ENCODE measurements at places on chromosomes 5 and 9.

DNA sequence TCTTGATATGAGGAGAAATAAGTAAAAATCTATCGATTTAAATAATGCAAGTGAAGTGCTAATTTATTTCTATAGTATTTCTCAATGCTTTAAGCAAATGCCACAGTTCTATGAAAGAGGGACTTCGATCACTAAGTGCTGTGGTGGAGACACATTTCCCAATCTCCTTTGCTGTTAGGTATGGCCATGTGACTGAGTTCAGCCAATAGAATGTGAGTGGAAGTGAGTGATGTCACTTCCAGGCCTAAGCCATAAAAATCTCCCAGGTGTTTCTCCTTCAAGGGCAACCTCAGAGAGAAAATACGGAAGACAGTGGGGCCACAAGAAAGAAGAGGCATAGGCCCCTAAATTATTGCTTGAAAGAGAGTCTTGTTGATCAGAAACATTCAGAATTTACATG is 100.3 kb upstream of the ANKH start:
- DNase-seq = no peak

DNA sequence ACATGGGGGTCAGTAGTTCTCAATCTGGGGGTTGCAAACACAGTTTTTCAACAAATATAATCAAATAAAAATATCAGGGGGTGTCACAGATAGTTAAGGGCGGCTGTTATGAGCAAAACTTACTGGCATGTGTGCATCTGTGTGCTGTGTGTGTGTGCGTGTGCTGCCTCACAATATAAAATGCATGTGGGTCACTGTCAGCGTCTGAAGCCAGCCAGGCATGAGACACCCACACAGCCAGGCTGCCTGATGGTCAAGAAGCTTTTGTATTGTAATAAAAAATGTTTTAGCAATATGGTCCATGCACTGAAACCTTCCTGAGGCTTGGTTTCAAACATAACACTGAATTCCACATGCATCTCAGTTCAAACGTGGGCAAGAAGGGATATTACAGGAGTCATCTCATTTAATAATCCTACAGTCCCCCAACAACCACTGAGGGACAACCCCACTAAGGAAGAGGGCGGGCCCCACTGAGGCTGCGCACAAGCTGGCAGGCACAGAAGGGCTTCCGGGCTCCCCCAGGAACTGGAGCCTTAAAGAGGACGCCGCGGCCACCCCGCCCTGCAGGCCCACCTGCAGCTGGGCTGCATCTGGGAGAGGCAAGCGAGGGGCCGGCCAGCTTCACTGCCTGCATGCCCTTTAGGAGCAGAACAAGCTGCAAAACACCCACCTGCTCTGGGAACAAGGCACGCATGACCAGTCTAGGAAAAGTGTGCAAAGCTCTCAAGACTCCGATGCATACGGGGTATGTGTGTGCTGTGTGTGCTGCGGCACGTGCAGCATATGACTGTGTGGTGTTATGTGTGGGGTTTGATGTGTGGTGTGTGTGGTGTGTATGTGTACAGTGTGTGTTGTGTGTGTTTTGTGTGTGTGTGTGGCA is 14.1 kb downstream of the SEMA4D start:
- DNase-seq = no peak

DNA sequence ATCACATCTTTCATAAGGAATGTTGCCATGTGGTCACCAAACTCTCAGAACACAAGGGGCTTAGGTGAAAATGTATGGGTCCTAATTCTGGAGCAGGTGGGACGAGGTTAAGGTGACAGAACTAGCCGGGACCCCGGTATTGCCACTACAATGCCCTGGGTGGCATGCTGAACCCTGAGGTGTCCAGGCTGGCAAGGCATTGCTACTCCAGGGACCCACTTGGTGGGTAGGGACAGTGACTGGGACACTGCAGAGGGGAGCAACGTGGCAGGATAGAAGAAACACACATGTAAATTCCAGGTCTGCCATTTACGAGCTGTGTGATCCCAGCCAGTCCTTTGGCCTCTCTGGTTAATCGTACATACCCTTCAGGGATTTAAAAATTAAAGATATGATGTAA is 206.9 kb upstream of the MVB12B start:
- no peak for DNase-seq

DNA sequence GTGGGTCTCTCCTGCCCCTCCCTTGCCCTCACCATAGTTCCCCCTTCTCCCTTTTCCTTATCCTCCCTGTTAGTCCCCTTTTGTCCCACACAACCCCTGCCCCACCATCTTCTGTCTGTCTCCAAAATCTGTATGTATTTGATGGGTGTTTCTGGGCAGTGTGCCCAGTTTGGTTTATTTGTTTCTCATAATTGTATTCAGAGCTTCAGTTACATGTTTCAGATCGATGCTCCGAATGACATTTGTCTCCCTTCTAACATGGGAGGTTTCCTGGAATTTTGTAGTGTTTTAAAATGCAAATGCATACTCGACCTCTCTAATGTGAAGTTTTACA is 22.2 kb downstream of the FBXL7 start:
- no peak for DNase-seq

GRCh38 chr5:110040178-110040577 is 350.5 kb downstream of the MAN2A1 start:
- no peak for DNase-seq

DNA sequence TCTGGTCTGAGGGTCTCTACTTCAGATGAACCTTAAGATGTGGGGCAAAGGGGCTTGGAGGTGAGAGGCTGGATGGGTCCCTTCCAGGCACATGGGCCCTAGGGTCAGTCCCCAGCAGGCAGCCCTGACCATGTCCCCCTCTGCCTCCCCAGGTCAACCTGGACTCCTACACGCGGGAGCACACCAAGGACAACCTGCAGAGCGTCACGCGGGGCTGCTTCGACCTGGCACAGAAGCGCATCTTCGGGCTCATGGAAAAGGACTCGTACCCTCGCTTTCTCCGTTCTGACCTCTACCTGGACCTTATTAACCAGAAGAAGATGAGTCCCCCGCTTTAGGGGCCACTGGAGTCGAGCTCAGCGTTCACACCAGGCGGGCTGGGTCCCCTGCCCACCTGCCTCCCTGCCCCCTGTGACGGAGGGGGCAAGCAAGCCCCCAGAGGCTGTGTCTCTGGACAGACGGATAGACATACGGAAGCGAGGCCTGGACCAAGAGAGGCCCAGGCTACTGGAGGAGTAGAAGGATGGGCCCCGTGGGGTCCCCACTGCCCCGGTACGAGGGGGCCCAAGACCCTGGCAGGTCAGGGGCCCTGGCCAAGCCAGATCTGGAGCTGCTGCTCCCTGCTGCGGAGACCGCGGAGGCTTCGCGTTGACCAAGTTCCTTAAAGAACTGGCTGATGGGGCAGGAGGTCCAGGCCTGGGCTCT is 133.2 kb downstream of the RGS3 start:
- no peak for DNase-seq

- no peak for DNase-seq
These were observed 35.9 kb downstream of the ZNF618 start for GRCh38 chr9:113911850-113912557.

DNA sequence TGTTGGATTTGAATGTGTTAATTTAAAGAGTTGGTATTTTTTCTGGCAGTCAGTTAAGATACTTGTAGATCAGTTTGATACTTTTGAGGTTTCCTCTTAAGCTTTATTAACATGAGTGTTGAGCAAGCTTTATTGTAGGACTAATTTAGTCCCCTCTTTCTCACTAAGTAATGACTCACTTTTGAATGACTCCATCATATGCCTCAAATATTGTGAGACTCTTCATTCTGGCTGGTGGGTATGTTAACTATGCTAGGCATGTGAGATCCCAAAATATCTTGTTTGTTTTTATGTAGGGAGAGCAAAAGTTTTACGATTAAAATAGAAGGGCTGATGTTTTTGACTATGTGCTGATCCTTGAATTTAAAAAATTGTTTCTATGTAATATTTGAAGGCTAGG is 355.7 kb downstream of the IZUMO3 start:
- DNase-seq = peak; percentile 49

- peak; percentile 9 for DNase-seq
These were observed 1.1 kb upstream of the SNAPC3 start for GRCh38 chr9:15421532-15421931.

- DNase-seq = peak; percentile 34
These were observed 370.8 kb upstream of the RIOK2 start for GRCh38 chr5:97553604-97554452.

- no peak for DNase-seq
These were observed 17.6 kb downstream of the NSUN2 start for GRCh38 chr5:6615034-6615815.

DNA sequence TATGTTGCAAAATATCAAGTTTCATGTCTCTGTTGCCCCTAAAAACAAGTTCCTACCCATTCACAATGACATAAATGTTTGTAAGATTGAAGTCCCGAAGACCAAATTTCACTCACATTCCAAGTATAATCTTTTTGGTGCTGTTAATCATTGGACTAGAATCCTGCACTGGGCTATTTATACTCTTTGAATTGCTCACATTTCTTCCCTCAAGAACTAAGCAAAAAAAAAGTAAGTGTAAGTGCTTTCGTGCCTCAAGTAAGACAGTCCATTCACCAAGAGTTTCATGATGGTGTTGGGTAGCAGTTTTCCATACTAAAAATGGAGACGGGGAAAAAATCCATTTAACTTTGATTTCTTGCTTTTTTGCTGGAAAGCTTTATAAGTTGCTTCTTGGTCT is 242.3 kb downstream of the EBF1 start:
- no peak for DNase-seq

DNA sequence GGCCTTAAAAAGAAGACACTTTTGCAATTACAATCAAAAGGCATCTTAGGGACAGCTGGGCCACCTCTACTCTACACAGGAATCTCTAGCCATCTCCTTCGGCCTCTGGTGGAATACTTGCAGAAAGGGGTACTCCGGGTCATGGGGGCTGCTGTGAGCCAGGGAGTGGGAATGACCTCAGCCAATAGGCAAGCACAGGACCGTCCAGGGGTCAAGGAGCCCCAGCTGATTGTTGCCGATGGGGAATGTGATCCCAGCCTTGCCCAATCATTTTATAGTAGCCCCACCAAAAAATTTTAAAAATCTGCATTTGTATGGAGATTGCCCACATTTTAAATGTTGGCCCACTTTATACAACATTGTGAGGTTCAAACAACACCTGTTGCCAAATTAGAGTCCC is 16.9 kb upstream of the SLC36A3 start:
- DNase-seq = no peak

GRCh38 chr9:109314011-109314531 is 6.8 kb downstream of the EPB41L4B start:
- DNase-seq = no peak

- DNase-seq = no peak
These were observed 12.5 kb downstream of the MRPS27 start for GRCh38 chr5:72307573-72307967.

GRCh38 chr9:4614627-4615026 is 47.5 kb upstream of the PLPP6 start:
- peak; percentile 63 for DNase-seq

DNA sequence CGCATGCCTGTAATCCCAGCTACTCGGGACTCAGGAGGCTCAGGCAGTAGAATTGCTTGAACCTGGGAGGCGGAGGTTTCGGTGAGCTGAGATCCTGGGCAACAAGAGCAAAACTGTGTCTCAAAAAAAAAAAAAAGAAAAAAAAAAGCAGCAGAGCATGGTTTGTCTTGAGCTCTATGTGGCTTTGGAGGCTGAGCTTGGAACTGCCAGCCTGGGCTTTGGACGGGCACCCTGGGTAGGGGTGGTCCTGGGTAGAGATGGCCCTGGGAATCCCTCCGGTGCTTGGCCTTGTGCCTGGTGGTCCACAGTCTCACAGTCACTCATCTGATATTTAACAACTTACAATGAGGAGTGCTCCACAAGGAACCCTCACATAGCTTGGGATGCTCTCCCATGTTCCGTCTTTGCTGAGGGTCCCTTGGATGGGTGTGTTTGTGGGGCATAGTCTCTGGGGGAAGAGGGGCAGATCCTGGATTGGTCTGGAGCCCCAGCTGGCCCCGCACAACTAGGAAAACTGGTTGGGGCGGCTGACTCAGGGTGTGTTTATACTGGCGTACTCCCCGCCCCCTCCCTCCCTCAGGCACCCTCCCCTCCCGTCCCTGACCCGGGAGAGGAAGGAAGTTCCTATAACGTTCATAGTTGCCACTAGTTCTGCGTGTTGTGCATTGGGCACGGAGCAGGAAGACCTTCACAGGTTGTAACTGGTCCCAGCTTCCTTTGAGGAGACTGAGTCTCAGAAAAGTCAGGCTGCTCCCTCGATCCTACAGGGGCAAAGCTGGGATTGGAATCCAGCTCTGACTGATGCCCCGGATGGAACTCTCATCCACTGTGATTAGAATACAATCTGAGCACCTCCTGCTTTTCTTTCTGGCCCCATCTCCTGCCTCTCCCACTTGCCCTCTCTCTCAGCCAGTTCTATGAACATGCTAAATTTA is 11.2 kb downstream of the IER5L start:
- DNase-seq = peak; percentile 88

- peak; percentile 39 for DNase-seq
These were observed 53.4 kb downstream of the GNAQ start for GRCh38 chr9:77978086-77978781.

GRCh38 chr9:107118863-107119624 is 164.0 kb upstream of the RAD23B start:
- no peak for DNase-seq

GRCh38 chr9:127714020-127714750 is 1.3 kb downstream of the PTRH1 start:
- DNase-seq = no peak

GRCh38 chr5:124718380-124718789 is 28.1 kb downstream of the ZNF608 start:
- peak; percentile 84 for DNase-seq

GRCh38 chr9:121326901-121327613 is 43.0 kb downstream of the STOM start:
- no peak for DNase-seq

DNA sequence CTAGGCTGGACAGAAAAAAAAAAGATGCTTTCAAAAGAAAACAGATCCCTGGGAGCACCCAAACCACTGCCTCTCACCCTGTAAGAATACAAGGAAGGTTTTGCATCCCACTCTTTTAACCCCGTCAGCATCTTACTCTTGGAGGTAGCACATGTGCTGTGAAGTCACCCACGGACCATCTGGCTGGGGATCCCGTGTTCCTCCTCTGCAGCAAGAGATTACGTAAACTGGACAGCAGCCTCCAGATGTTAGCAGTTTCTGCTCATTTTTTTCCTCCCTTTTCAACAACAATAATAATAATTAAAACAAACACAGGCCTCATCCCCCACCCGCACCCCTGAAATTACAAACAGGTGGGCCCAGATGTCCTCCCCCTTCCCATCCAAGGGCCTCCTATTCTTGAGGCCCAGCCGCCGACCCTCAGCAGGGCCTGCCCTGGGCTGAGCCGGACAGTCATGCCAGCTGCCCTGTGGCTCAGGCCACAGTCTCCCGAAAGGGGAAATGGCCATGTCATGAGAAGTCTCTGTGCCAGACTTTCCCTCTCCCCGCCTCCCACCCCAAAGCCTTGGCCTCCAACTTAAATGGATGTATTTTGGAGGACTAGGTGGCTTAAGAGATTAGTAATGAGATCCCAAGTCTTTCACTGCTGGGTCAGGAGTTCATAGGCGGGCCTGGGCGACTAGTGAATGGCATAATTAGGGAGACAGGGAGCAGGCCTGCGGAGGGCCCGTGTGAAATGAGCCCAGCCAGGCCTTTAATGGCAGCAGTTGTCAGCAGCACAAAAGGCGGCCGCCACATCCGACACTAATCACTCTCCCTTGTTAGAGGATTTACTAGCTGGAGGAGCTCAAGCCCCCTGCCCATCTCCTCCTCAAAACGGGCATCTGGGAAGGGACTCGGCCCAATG is 165.1 kb downstream of the PAPPA start:
- DNase-seq = no peak

- DNase-seq = no peak
These were observed 461.4 kb downstream of the SPATA31D1 start for GRCh38 chr9:82449986-82450385.

- no peak for DNase-seq
These were observed 282.6 kb downstream of the ZNF608 start for GRCh38 chr5:124463851-124464250.

- DNase-seq = no peak
These were observed 26.8 kb upstream of the PAX5 start for GRCh38 chr9:37060833-37061232.
